ENCODE measurements at places on chromosomes 12 and 14.

- no peak for DNase-seq
These were observed 25.2 kb upstream of the NRDE2 start for GRCh38 chr14:90356925-90357324.

- no peak for DNase-seq
These were observed 256.5 kb upstream of the CRY1 start for GRCh38 chr12:107349839-107350238.

DNA sequence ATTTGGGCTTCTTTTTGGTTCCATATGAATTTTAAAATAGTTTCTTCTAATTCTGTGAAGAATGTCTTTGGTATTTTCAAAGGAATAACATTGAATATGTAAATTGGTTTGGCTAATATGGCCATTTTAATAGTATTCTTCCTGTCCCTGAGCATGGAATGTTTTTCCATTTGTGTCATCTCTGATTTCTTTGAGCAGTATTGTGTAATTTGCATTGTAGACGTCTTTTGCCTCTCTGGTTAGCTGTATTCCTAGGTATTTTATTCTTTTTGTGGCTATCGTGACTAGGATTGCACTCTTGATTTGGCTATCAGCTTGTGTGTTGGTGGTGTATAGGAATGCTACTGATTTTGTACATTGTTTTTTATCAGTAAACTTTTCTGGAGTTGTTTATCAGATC, 601.9 kb downstream of the SNAPC1 start:
- no peak for DNase-seq

- no peak for DNase-seq
These were observed 690.9 kb upstream of the FBXO33 start for GRCh38 chr14:40122968-40123648.

- no peak for DNase-seq
These were observed 10.0 kb downstream of the DDX51 start for GRCh38 chr12:132133952-132134652.

GRCh38 chr12:26783131-26783526, 49.9 kb downstream of the ITPR2 start:
- no peak for DNase-seq

- no peak for DNase-seq
These were observed at the start of gene PTPRO for GRCh38 chr12:15322164-15323061. Gene PTPRO (plus strand): TSS chr12:15322508.
